H4 (cell line): ENCODE measurements at places on chromosomes 5 and 9. TPM values are rescaled to one million over a fixed set of nuclear protein-coding genes. Genes with fewer than 3 reads are reported as not detected.
A peak's percentile ranks its signal among the peaks of the same experiment; 100 is the strongest.

DNA sequence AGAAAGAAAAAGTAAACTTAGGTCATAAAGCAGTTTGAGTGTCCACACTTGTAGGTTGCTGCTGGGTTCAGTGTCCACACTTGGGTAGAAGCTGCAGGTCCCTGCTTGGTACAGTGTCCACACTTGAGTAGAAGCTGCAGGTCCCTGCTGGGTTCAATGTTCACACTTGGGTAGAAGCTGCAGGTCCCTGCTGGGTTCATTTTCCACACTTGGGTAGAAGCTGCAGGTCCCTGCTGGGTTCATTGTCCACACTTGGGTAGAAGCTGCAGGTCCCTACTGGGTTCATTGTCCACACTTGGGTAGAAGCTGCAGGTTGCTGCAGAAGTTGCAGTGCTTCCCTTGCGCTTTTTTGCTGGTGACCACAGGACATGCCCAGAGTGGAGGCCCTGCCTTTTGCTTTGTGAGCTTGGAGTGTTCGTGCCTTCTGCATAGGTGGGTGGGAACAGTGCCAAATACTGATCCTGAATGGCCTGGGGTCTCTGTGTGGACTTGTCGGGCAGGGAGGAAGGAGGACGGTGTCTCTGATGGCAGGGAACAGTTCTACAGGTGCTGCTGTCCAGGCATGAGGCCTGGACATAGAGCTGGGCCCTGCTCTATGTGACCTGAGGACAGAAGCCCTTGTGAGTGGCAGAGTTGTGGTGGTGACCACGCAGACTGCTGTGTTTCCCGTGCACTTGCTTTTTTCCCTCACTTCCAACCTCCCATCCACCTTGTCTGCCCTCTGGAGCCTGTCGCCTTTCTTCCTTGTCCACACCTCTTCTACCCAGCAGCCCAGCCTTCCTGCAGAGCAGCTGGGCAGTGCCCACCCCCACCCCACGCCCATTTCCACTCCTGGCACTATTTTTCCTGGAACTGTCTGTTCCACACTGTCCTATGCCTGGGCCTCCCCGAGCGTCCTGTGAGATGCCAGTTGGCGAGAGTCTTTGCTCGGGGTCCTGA, 120.8 kb downstream of the EHMT1 start:
- DNase-seq, result no peak

- peak; percentile 91 for DNase-seq
These were observed 99.6 kb upstream of the TAF11L2 start for GRCh38 chr5:17398431-17398830.

DNA sequence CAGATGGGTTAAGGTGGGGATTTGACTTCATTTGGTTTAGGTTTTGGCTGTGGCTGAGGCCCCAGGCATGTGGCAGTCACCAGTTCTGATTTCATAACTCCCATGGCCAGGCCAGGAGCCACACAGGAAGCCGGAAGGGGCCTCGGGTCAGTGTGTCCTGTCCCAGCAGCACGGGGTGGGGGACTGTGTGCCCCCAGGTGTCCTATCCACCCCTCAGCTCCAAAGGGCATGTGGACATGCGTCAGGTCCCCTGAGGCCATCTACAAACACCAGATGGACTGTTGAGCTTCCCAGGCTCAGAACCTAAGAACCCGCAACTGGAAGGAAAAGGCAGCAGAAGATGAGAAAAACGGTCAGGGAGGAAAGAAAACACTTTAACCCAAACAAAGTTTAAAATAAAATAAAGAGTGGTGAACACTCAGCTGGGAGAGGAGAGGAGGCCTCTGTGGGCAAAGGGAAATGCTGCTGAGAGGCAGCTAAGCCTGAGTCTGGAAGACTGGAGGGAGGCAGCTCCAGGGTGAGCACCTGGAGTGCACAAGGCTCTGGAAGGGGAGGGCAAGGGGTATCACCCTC, 260.8 kb downstream of the AUH start:
- no peak for DNase-seq

DNA sequence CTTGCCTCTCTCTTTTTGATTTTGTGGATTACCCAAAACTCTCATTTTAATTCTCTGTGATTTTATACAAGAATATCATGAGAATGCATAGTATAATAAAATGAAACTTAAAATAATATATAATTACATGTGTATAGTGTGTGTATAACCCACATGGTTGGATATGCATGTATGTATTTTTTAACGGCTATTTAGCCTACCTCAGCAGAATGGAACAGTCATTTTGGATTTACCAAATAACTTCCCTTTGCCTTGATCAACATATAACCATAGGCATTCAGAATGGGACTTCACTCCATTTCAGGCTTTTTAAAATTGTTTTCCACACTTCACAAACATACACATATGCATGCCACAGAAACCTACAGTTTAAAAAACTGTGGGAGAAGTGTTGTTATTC, 161.2 kb downstream of the SLF1 start:
- no peak for DNase-seq

DNA sequence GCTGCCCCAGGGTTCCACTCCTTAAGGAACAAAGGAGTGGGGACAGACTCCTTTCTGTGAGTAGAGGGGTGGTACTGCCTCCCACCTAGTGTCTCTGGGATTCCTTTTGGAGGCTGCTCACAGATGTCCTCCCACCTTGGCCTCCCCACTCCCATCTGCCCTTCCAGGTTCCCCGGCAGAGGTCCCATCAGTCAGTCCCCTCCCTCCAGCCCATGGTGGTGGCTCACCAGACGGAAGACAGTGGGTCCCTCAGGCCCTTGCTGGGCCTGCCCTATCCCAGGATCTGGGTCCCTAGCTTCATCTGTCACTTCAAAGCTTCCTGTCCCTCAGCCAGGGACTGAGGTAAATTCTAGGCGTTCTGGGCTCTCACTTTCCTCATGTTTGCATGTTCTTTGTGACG, 35.6 kb upstream of the NEK6 start:
- no peak for DNase-seq

- no peak for DNase-seq
These were observed 1860.7 kb upstream of the WWC1 start for GRCh38 chr5:166430491-166431319.

DNA sequence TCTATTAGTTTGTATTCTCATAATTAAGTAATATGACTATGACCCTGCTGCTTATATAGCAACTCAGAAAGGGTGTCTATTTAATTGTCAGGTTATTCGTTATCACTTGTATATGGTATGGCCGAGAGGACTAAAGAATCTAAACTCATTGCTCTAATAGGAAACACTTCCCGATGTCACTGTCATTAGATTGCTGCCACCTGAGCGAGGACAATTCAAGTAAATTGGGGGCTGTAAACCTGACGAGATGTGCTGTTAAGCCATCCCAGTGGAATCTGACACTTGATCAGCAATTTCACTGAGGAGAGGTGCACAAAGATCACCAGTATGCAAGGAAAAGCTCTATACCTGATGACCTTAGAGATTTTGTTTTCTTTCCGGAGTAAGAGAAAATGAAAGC, 1319.3 kb downstream of the MAT2B start:
- no peak for DNase-seq

Gene ZNF483
- 0.21 TPM in 1 of 2 replicates, not detected in the other for total RNA-seq

GRCh38 chr5:1109542-1110306, 2.1 kb downstream of the SLC12A7 start:
- DNase-seq, result no peak

DNA sequence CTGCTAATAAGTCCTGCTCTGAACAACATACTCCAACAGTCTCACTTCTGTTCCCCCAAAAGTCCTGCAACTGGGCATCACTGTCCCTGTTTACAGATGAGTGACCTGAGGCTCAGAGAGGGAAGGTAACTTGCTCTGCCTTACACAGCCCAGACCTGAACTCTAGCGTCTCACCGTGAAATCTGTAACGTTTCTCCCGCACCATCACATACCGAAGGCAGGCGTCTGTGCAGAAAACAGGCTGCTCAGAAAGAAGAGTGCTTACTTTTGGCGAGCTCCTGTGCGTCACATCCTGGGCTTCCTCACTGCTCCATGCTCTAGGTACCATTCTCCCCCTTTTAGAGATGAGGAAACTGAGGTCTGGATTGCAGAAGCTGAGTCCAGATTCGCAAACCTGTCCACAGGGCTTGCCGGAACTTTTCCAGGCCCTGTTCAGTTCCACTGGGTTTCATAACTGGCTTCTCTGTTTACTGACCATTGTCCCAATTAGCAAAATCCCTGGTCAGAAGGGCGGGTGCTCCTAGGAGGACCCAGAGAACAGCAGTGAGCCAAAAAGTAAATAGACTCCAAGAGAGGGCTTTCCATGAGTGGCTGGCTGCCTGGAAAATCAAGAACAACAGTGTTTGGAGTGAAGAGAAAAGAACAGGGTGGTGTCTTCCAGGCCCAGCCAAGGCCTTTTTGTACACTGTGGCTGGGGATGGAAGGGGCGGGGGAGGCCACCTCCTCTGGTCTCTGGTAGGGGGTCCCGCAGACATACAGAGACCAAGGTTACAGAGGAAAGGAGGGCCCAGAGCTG, 27.1 kb downstream of the GSN start:
- DNase-seq, result no peak

DNA sequence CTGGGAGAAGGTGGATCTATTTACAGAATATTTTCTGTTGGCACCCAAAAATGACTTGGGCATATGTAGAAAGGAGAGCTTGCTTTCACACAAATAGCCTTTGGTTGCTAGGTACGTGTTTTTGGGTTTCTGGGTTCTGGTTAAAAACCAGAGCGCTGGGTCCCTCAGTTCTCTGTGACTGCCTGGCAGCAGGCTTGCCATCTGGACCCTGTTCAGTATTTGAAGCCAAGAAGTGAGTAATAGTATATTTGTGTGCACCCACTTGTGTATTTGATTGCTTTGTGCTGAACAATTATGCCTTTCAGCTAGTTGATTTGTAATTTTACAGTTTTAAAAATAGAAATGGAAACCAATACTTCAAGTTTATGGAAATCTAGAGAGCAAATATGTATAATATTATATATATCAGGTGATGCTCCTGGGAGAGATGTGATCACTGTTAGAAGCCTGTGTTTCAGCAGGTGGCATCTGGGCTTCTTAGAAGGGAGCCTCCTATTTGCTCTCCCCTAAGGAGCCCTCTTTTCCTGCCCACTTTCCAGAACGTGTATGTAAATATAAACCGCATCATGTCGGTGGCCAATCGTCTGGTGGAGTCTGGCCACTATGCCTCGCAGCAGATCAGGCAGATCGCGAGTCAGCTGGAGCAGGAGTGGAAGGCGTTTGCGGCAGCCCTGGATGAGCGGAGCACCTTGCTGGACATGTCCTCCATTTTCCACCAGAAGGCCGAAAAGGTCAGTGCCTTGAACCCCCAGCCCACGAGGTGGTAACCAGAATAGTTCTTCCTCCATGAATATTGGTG, 153.6 kb downstream of the TRIO start:
- DNase-seq, result no peak

DNA sequence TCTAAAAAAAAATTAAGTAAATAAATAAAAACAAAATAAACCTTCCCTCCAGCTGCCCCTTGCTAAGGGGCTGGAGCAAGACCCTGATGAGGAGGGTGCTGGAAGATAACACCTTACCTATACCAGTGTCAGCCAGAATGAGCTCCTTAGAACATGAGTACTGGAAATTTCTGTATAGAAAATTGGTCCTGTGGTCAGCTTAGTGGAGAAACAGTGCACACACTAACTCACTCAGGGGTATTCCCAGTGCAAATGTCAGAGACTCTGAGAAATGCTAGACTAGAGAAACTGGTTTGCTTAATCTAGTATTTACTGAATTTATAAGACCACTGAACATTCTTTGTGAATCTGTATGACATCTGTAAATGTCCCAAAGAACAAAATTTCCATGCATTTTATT, 62.1 kb upstream of the CTXN3 start:
- no peak for DNase-seq

Gene IRGM
- not detected in 2 replicates for total RNA-seq

- no peak for DNase-seq
These were observed 126.4 kb upstream of the CCNG1 start for GRCh38 chr5:163310997-163311396.

- no peak for DNase-seq
These were observed 11.6 kb downstream of the C9orf72 start for GRCh38 chr9:27561685-27562084.

- DNase-seq, result peak; percentile 8
These were observed 30.7 kb downstream of the TCF7 start for GRCh38 chr5:134145041-134145757.

DNA sequence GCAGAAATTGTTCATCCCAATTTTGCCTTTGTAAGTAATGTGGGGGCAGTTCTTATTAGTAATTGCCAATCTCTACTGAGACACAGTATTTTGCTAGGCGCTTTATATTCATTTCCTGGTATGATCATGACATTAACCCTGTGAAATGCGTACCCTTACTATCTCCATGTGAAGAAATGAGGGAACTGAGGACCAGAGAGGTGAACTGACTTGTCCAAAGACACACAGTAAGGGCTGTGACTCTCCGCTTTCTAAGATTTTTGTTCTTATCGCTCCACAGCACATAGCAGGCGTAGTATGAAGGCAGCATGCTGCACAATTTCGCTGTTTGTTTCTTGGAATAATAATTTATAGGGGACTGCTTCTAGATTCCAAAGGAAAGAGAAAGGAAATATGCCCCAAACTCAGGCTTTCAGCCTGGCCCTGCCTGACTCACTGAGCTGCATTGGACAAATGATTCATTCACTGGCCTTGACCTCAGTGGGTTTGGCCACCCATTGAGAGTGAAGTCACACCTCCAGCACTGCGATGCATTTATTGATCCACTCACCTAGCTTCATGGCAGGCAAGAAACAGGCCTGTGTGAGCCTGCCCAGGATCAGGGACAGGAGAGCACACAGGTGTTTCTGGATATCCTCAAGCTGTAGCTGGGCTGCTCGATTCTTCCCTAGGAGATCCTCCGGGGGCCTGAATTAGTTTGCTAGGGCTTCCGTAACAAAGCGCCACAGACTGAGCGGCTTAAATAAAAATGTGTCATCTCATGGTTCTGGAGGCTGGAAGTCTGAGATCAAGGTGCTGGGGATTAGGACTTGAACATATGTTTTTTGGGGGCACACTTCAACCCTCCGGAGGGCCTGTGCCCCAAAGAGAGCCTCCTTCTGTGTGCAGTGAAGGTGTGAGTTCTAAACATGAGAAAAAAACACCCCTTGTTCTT, 7.2 kb upstream of the DUSP1 start:
- DNase-seq, result no peak

DNA sequence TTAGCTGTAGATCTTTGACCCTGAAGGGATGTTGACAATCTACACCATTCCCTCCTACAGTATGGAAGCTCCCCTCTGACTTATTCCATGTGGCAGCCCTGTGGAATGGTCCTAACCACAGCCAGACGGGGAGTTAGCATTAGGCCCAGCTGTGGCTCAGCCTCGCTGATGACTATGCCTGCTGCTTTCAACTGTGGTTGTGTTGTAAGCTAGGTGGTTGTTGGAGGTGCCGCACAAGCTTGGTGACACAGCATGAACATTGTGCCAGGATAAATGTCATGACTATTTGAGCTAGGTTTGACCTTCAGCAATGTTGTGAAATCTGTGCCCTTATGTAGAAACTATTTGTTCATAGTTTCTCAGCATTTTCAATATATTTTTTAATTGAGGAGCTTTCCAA, 40.6 kb downstream of the SGCD start:
- peak; percentile 40 for DNase-seq

DNA sequence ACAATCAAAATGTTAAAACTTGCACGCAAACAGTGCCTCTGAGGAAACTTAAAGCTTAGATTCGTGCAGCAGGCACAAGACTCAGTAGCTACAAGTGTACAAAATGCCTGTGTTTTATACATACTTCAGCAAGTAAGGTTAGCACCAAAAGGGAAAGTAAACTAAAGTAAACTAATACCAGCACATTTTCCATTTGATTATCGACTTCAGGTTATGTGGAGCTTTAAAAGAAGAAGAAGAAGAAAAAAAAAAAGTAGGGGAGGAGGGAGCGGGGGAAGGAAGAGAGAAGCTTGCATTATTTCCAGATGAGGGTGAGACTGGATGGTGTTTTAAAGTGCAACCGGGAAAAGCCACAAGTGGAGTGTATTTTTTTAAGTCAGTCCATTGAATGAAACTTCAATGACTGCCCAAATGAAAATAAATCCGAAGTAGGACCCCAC, 596 bp upstream of the ADAMTS6 start:
- peak; percentile 45 for DNase-seq

Gene P4HA2
- 83.5 and 85.5 TPM in 2 replicates for total RNA-seq
